Pancreas (tissue), 10 donors: ENCODE measurements at places on chromosomes 12 and 14.

DNA sequence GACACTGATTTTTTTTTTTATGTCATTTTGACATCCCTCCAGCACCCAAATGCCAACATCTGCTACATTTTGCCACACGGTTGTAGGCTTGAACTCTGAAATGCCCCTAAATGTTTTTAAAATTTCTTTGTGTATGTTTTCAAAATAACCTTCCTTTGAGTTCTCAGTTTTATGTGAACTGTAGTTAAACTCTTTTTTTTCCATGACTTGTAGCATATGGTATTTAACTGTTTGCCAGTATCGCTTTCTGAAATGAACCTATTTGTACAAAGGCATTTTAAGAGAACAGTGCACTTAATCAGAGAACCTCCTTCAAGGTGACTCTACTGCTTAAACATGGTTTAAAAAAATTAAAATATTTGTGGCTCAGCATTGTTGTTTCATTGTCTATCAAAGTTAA is 61.5 kb downstream of the PDE3A start:
- no peak for DNase-seq

GRCh38 chr14:68608574-68608962 is 184.3 kb downstream of the ZFP36L1 start:
- no peak for DNase-seq

GRCh38 chr12:115472852-115473251 is 788.9 kb upstream of the TBX3 start:
- no peak for DNase-seq

DNA sequence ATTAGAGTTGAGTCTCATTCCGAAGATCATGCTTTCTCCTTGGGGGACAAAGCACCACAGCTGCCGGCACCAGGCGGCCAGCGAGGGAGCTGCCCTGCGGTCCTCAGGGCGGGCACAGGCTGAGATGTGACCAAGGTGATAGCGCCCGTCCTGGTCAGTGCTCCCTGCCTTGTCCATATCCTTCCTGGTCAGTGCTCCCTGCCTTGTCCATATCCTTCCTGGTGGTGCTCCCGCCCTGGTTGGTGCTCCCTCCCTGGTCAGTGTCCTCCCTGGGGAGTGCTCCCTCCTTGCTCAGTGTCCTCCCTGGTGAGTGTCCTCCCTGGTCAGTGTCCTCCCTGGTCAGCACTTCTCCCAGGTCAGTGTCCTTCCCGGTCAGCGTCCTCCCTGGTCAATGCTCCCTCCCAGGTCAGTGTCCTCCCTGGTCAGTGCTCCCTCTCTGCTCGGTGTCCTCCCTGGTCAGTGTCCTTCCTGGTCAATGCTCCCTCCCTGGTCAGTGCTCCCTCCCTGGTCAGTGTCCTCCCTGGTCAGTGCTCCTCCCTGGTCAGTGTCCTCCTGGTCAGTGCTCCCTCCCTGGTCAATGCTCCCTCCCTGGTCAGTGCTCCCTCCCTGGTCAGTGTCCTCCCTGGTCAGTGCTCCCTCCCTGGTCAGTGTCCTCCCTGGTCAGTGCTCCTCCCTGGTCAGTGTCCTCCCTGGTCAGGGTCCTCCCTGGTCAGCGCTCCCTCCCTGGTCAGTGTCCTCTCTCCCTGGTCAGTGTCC is 92.2 kb downstream of the ADGRD1 start:
- no peak for DNase-seq

- DNase-seq: no peak
Observed at GRCh38 chr14:65044596-65044959, 57.7 kb downstream of the MAX start.

DNA sequence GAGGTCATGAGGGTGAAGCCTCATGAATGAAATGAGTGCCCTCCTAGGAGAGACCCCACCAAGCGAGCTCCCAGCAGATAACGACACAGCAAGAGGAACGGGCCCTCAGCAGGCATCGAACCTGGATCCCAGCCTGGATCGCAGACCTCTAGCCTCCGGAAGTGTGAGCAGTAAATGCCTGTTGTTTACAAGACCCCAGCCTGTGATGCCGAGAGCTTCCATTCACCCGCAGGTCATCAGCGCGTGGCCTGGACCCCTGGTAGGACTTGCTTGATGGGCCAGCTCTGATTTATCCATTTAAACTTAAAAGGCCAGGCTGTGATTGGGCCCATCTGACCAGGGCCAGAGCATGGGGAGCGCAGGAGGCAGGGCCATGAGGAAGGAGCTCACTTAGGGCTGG is 7.0 kb downstream of the TMEM179 start:
- no peak for DNase-seq

GRCh38 chr14:99570544-99571302 is 33.3 kb downstream of the CCDC85C start:
- no peak for DNase-seq

DNA sequence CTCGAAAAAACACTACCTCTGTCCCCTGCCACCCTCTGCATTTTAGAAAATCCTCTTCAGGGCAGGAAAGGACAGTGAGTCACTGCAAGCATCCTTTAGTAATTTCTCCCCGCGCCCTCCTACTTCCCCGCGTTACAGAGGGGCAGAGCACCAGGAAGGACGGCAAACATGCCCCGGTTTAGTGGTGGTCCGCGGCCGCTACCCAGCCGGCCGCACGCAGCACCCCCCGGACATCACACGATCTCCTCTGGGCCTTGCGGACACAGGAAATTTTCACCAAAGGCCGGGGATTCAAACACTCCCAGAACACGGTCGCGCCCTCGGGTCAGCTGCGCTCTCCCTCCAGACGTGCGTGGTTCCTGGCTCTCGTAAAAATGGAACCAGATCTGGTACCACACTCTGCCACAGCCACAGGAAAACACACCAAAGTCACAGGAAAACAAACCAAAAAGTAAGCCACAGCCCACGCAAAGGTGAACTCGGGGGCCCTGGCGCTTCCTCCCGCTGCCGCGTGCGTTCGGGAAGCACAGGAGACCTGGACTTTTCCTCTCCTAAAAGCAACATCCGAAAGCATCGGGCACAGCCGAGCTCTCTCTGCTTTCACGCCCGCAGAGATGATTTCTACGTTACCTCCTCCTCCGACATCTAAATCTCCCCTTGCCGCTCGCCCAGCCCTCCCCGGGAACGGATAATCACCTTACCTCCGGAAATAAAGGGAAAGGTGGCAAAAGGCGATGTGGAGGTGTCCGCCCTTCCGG is 839 bp downstream of the SLC38A1 start:
- no peak for DNase-seq

DNA sequence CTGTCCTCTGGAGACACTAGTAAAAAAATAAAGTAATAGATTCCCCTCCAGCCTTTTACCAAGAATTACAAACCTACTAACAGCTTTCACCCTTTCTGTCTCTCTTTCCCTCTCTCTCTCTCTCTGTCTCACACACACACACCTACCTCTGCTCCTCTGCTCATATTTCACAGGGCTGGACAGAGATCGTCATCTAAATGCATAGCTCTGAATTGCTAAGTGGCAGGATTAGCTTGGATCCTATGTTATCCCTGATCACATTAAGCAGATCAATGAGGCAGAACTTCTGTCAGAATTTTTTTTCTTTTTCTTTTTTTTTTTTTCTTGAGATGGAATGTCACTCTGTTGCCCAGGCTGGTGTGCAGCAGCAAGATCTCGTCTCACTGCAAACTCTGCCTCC is 22.9 kb downstream of the VCPKMT start:
- DNase-seq: no peak

- peak; percentile 71 for DNase-seq
Observed at GRCh38 chr12:50039151-50039835, 14.0 kb upstream of the RACGAP1 start.

DNA sequence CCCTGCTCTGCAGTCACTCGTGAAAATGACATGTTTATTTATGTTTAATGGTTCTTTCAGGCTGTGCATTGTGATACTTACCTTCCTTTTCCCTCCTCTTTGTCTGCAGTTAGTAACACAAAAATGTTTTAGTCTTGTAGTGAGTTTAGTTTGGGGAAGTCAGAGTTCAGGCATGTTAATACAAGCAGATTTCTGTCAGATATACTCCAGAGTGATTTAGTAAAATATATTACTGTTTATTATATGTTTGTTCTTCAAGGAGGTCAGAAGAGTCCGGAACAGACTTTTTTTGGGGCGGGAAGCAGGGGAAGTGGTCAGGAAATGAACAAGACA is 28.7 kb downstream of the MSRB3 start:
- no peak for DNase-seq

GRCh38 chr14:80663541-80663940 is 278.0 kb downstream of the CEP128 start:
- no peak for DNase-seq

DNA sequence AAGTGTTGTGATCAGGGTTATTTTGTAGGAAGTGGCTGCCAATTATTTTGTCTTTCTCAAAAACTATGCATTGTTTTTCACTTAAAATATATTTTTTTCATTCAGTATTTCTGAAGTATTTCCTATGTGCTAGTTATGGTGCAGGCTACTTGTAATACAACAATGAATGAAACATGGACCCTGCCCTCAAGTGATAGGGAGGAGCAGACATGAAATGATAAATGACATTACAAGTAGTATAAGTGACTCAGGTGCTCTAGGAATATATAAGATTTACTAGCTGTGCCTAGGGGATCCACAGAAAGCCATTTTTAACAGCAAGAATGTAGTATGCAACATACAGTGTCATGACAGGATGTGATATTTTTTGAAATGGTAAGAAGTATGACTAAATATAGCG is 65.3 kb downstream of the TTLL5 start:
- DNase-seq: no peak

GRCh38 chr12:308511-308910 is 45.9 kb upstream of the SLC6A13 start:
- no peak for DNase-seq
